ENCODE measurements at places on chromosomes 16 and 17. TPM values are rescaled to one million over a fixed set of nuclear protein-coding genes. Genes with fewer than 3 reads are reported as not detected.

MT4 gene
- not detected for polyA plus RNA-seq

EMC6 gene
- polyA plus RNA-seq = 76.4 TPM

DNA sequence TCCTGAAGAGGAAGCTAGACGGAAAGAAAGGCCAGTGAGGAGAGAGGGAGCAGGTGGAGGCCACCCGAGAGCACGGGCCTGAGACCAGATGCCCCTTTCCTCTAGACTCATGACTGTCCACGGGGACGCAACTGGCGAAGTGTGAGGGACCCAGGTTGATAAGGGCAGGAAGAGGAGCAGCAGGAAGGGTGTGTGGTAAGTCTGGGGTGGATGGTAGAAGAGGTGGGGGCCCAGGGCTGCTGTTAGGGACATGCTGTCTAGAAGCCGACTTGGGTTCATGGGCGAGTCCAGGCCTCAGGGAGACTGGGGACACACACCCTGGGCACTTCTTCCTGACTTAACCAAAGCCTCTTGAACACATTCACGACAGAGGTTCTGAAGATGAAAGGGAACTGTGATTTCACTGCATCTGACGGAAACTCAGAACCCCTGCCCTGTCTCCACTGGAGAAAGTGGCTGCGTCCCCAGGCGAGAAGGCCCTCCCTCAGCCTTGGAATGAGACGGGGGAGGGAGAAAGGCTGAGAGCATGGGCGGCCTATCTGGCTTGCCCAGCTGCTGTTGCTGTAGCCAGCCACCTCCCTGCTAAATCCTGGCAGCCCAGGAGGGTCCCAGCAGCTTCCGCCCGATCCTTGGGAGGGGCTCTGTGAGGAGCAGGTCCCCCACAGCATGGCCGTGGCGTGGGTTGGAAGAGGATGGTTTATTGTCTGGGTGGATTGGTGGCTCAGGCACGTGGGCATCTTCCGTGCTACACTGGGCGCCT, 6.0 kb downstream of the HIC1 start:
- no peak for DNase-seq
- no peaks in the 10 kb centered on the region for H3K27me3 ChIP-seq
- no peak overlapping the region for H3K4me3 ChIP-seq
- peaks cover 3% of the 10 kb centered on the region for H3K36me3 ChIP-seq
- H3K4me1 ChIP-seq = peaks cover 14% of the 10 kb centered on the region

DNA sequence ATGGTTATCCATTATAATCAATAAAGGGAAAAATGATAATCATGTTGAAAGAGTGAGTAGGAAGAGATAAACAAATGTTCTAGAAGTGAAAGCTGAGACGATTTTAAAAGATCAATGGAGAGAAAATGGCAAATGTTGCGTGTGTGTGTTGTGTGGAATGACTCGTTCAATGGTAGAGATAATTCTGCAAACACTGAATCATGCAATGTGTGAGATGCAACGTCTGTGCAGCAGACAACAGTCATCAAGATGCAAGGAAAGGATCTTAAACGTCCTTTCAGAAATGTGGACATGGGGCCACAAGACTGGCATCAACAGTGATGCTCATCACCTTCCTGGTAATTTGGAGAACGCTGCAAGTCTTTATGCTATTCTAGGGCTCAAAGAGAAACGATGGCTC, 124.4 kb downstream of the CDYL2 start:
- DNase-seq = no peak
- no peaks in the 10 kb centered on the region for H3K4me1 ChIP-seq
- H3K4me3 ChIP-seq = no peak overlapping the region
- no peaks in the 10 kb centered on the region for H3K27me3 ChIP-seq
- no peak overlapping the region for H3K27ac ChIP-seq

- no peaks in the 10 kb centered on the region for H3K27me3 ChIP-seq
- DNase-seq = peak; percentile 26
- no peak overlapping the region for H3K4me3 ChIP-seq
Observed at GRCh38 chr16:85393674-85394451, 219.3 kb upstream of the GSE1 start.

DNA sequence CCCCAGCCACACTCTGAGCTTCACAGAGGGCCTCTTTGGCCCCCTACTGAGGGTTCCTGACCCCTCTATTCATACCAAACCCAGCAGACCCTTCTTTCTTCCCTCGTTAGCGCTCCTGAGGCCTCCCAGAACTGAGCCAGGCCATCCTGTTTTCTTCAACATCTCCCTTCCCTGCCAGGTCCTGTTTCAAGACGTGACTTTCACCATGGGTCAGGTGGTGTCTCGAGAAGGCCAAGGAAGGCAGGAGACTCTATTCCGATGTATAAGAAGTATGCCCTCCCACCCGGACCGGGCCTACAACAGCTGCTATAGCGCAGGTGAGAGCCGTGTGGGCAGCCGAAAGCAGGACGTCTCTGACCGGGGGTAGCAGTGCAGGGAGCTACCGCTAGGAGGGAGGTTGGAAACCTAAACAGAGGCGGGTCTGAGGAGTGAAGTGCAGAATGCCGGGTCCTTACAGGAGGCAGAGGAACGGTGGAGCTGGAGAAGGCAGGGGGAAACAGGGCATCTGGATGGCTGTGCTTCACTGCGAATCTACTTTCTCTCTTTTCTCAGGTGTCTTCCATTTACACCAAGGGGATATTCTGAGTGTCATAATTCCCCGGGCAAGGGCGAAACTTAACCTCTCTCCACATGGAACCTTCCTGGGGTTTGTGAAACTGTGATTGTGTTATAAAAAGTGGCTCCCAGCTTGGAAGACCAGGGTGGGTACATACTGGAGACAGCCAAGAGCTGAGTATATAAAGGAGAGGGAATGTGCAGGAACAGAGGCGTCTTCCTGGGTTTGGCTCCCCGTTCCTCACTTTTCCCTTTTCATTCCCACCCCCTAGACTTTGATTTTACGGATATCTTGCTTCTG, 1.3 kb upstream of the SENP3 start:
- H3K27ac ChIP-seq = peak overlapping the region; percentile 92
- H3K4me3 ChIP-seq = peak overlapping the region; percentile 96
- H3K4me1 ChIP-seq = peaks cover 58% of the 10 kb centered on the region

GRCh38 chr16:13153696-13154095, 252.3 kb downstream of the SHISA9 start:
- no peak overlapping the region for H3K4me3 ChIP-seq
- no peak overlapping the region for H3K27ac ChIP-seq
- no peaks in the 10 kb centered on the region for H3K27me3 ChIP-seq
- H3K4me1 ChIP-seq = no peaks in the 10 kb centered on the region
- H3K36me3 ChIP-seq = no peaks in the 10 kb centered on the region
- no peak for DNase-seq
